ENCODE measurements at places on chromosomes 1 and 21.

- no peak for DNase-seq
These were observed 310.9 kb downstream of the NTNG1 start for GRCh38 chr1:107451715-107452114.

- no peak for DNase-seq
These were observed 33.8 kb downstream of the PEX14 start for GRCh38 chr1:10508511-10508951.

GRCh38 chr1:111587509-111588174 is 31.9 kb upstream of the RAP1A start:
- DNase-seq = no peak

- DNase-seq = no peak
These were observed 56.3 kb downstream of the TBX15 start for GRCh38 chr1:118931876-118932275.

DNA sequence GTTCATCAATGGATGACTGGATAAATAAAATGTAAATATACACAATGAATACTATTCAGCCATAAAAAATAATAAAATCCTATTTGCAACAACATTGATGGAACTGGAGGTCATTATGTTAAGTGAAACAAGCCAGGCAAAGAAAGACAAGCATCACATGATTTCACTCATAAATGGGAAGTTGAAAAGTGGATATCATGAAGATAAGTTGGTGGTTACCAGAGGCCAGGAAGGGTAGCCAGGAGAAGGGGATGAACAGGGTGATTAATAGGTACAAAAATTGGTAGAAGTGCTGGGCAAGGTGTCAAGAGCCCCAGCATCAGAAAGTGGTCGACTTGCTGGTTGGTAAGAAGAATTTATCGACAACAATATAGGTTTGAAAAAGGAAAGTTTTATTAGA is 1.3 kb upstream of the PARK7 start:
- no peak for DNase-seq

- DNase-seq = no peak
These were observed 14.1 kb downstream of the CNR2 start for GRCh38 chr1:23899070-23899469.

DNA sequence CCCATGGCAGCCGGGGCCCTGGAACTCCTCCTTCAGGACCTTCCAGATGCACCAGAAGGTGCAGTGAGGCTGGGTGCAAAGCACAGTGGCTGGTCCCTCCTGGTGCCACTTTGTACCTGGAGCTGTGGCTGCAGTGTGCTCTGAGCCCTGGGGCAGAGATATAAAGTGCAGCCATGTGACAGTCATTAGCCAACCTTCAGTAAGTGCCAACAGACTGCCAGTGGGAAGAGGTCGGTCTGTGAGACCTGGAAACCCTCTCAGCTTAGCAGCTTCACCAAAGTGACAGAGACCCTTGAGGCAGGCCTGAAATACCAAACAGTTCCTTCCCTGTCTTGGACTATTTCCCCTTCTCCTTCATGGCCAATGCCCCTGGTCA is 26.7 kb upstream of the NGF start:
- no peak for DNase-seq

DNA sequence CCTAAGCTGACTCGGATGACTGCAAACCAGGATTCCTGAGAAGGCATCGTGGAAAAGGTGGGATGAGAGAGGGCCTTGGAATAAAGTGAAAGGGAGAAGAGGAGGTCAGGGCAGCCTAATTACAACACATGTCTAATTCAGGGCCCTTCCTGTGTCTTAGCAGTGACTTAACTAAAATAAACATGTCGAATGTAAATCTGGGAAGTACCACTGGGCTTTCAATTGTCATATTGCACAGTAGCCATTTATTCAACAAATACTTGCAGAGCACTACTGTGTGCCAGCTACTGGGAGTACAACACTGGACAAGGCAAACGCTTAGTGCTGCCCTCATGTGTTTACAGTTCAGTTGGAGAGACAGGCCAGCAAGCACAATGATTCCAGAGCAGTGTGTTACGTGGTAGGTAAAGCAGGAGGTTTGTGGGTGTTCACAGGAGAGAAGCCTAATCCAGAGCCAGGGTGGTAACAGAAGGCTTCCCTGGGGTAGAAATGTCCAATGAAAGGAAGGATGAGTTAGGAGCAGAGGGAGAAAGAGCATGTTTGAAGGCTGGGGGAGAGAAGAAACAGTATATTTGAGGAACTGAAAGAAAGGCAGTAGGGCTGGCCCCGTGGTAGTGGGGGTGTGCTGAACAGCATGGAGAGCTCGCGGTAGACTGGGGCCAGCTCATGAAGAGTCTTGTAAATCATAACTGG is 38.0 kb upstream of the RASAL2 start:
- no peak for DNase-seq

DNA sequence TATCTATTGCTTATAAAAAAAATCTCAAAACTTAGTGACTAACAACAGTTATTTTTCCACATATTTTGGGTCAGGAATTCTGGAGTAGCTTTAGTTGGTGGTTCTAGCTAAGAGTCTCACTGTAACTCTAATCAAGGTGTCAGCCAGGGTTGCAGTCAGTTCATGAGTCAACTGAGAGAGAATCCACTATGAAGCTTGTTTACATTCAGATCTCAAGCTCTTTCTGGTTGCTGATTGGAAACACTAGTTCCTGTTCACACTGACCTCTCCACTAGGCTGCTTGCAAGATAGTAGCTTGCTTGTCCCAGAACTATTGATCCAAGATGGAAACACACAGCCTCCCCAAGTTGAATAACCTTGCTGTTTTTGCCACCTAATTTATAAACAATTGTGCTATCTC is 1192.1 kb upstream of the B3GALT2 start:
- DNase-seq = no peak

DNA sequence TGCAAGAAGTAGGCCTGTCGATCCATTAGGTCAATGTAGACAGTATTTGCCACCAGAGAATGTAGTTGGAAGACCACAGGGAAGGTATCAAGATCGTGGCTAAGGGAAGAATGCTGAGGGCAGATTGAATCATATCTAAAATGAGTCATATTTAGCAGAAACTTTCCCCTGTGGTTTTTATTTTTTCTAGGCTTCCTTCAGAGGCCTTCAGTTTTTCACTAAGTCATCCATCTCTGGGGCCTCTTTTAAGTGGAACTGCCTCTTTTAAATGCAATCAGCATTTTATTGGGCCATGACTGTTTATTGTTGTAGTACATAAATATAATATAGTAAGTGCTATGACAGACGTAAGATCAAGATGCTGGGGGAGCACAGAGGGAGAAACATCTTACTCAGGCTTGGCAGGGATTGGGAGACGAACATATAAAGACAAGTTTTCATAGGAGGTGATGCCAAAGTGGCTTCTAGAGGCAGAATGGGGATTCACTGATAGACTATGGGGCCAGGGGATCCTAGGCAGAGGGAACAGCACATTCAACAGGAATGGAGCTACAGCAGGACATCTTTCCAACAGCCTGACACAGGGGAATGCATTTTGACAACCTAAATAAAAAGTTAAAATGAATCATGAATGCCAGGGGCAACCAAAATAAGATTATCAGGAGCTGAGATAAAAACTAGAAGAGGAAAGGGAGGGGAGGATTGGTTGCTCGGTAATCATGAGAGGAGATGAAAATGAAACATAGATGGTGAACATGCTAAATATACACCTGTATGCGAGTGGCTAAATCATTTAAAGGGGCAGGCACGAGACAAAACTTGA is 20.1 kb downstream of the UBE2U start:
- DNase-seq = no peak

- no peak for DNase-seq
These were observed 7.3 kb upstream of the SLC35D1 start for GRCh38 chr1:67061266-67061665.

DNA sequence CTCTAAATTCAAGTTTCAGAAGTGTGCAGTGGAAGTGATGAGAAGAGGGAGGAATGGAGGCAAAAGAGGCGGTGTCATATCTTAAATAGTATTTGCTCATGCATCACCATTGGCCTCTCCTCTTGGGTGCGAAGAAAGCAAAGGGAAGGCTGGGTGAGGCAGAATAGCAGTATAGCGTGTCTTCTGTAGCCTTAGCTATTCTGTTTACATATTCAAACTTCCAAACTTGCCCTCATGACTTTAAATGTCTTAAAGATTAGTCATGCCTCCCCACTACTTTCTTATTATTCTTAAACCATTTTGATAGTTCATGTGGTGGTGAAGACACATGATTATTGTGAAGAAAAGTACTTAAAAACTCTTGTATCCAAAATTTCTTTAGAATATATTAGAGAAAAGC is 104.6 kb upstream of the TENT5C start:
- no peak for DNase-seq

GRCh38 chr1:6345460-6345859 is 48.1 kb downstream of the ACOT7 start:
- no peak for DNase-seq

- DNase-seq = no peak
These were observed 96.4 kb upstream of the PPP2R5A start for GRCh38 chr1:212188599-212189351.

- DNase-seq = no peak
These were observed 170.5 kb downstream of the TTLL7 start for GRCh38 chr1:83828456-83828855.

GRCh38 chr1:97424209-97424608 is 496.6 kb downstream of the DPYD start:
- no peak for DNase-seq

DNA sequence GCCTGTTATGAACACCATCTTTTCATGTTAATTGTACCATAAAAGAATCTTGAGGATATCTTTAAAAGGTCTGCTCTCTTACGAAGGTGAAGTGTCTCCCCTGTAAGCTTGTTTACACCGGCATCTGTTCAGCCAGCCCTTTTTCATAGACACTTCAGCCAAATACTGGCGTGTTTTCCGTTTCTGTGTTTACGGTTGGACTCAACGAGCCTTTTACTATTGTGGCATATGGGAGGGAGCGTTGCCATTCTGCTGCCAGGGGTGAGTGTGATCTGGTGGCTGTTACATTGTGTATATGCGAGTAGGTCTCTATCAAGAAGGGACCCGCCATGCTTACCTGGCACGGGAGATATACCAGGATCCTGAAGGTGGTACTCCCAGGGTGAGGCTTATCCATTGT is 433.8 kb downstream of the CAMTA1 start:
- no peak for DNase-seq

DNA sequence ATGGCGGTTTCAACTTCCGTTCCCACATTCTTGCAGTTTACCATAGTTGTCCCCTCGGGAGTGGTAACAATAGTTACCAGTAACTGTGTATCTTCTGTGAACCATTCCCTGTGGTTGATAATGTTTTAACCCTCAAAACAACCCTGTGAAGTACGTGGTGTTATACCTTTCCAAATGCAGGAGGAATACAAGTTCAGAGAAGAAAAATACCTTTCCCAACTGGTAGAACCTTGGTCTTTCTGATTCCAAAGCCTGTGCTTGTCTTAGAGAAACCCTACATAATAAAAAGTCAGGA is 789 bp downstream of the BTF3L4 start:
- no peak for DNase-seq

GRCh38 chr1:54879872-54880271 is 7.1 kb downstream of the DHCR24 start:
- no peak for DNase-seq

- DNase-seq = no peak
These were observed 58.5 kb upstream of the ENAH start for GRCh38 chr1:225711236-225711937.

DNA sequence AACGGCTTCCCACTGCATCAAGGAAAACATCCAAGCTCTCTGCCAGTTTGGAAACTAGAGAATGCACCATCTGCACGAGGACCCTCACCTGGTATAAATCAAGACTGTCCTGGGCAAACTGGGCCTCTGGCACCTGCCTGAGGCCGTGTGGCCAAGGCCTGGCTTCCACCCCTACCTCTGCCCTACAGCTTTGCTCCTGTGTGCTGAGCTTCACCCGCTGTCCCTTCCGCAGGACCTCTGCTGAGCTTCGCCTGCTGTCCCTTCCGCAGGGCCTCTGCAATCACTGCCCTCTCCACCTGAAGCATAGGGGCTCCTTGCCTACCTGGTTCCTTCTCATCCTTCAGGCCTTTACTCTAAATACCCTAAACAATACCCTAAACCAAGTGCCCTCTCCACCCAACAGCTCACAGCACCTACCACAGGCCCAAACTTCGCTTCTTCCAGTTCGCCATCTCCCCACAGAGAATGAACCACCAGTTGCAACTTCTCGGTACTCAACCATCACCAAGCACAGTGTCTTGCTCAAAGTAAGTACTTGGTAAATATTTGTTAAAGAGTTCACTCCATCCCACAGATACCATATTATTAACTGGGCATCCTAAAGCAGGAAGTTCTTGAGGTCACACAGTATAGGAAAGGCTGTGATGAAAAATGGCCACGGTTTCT is 18.4 kb downstream of the GNB1 start:
- DNase-seq = no peak

GRCh38 chr1:22342734-22343191 is 108.9 kb upstream of the ZBTB40 start:
- no peak for DNase-seq

DNA sequence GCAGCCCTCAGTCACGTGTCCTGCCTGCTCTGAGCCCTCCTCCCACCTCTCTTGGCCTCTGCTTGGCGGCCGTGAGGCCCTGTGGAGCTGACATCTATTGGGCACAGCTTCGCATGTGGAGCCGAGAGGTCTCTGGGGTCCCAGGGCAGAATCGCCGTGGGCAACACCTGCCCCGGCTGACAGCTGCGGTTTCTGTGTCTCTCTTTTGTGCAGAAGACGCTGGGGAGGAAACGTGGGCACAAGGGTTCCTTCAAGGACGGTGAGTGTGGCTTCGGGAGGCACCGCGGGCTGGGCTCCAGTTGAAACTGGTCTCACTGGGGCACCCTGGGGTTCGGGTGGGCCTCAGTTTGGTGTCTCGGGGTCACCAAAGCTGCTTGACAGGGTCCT is 11.5 kb downstream of the ARHGEF16 start:
- peak; percentile 13 for DNase-seq

DNA sequence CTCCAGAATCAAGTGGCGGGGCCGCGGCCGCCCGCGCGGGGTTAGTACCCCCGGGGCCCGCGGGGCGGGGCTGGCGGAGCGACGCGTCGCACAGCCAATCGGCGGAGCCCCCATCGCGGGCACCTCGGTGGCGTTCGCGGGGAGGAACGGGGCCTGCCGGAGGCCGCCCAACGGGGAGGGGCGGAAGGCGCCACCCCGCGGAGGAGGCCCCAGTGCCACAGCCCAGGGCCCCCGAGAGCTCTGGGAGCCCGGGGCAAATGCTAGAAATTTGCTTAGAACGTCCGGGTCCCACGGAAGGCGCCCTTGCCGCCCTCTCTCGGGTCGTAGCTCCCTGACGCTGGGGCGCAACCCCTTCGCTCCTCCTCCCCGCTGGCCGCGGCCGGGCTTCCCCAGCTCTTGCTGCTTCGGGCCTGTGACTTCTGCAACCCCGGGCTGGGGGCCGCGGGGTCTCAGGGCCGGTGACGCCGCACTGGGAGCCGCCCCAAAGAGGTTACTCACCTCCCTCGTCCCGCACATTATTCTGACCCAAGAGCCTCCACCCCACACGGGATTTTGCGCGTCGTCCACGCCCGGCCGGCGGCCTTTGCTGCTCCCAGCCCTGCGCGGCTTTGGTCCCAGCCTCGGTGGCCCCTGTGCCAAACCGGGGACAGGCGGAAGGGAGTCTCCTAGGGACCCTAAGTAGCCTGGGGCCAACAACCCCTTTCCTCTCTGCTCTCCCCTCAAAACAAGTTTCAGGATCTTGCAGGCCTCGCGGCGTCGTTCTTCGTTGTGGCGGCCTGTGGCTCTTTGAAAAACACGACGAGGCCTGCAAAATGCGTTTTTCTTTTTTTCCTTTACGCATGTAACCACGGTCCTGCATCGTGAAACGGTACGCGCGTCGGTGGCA is at the start of gene RUNX3:
Gene RUNX3 (minus strand): TSS at position 17 of the 886 bp plus-strand sequence. CDS start 408 bp downstream, outside the sequence.
- DNase-seq = no peak

Measured in left hindlimb (tissue), 1 donor.